Stimulated activated CD4-positive, alpha-beta T cell treated with anti-CD3 and anti-CD28 coated beads, Interleukin-4, amount 100 ng/mL, for 24 hours (primary cell): ENCODE measurements at places on chromosomes 2 and 18.

GRCh38 chr2:133642791-133643191 lies 74.5 kb upstream of the NCKAP5 start:
- DNase-seq = no peak

DNA sequence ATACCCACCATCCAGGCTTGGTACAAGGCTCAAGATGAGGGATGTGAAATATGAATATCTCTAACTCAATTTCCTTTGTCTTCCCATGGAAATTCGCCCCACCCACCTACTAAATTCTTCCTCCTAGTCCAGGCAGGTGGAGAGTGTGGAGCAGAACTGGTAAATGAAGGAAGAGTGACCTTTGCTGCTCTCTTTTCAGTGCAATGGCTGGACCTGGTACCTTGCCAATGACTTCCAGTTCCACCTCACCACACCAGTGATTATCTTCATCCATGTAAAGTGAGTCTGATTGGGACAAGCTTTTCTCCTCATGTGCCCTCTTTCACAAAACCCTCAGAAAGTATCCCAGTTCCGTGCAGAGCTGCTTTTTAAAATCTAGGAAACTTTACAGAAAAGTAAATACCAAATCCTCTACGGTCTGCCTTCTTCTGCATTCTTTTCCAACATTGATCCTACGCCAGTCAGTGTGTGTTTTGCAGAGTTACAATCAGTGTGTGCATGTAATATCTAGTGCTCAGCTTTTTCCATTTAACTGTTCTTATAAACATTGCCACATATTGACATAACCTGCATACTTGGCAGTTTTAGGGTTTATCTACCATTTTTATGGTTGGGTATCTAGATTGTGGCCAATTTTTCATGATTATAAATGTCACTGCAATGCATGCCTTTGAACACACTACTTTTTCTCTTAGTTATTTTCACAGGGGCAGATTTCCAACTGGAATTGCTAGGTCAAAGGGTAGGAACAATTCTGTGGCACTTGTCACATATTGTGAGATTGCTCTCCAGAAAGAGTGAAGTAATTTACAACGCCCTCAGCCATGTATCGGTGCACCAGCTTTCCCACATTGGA lies 86.5 kb upstream of the SEC11C start:
- no peak for DNase-seq

DNA sequence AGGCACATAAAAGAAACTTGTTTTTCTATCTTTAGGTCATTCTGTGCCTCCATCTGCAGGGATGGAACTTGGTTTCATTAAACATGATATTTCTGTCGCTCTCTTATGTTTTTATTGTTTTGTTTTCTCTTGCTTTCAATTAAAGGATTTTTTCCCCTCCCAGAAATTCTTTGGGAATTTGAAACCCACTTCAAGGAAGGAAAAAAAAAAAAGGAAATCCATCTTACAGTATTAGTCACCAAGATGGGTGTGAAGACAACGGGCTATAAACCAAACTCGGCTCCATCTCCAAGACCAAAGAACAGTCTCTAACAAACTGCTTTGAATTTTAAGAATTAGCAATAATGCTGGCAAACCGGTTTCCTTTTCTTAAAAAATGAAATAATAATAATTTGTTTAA lies 244.1 kb downstream of the BCL11A start:
- no peak for DNase-seq

DNA sequence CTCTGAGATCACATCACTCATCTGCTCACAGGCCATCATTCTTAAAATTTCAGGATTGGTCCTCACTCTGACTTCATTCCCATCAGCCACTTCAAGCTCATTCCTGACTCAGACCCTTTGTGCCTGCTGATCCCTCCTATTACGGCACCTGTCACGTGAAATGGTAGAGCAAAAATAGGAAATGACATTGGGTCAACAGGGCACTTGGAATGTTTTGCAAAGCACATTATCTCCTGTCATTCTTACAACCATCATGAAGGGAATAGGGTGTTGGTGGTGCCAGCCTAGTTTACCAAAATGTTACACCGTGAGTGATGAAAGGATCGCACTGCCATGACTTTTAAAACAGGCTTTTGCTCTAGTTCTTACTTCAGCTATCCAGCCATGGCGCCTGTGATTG lies 61.1 kb downstream of the EIF5B start:
- no peak for DNase-seq

DNA sequence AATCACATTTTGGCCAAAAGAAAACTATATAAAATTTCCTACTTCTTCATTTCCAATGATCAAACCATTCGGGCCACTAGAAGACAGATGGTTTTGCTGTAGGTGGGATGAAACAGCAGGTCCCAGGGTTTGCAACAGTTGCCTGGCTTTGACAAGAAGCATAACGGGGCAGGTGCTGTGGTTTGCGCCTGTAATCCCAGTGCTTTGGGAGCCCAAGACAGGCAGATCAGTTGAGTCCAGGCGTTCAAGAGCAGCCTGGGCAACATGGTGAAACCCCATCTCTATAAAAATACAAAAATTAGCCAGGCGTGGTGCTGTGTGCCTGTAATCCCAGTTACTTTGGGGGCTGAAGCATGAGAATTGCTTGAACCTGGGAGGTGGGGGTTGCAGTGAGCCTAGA lies 81.4 kb upstream of the XPO1 start:
- no peak for DNase-seq
